ENCODE measurements at places on chromosomes 16 and 17.

- DNase-seq = no peak
Observed at GRCh38 chr17:63314761-63315160, 131.3 kb downstream of the CYB561 start.

- DNase-seq = no peak
Observed at GRCh38 chr16:54568906-54569807, 282.6 kb upstream of the IRX3 start.

- DNase-seq = no peak
Observed at GRCh38 chr17:28970879-28971278, 19.6 kb upstream of the PHF12 start.

- no peak for DNase-seq
Observed at GRCh38 chr17:39318636-39319035, 82.8 kb downstream of the FBXL20 start.

GRCh38 chr17:17994271-17995069 is 21.8 kb downstream of the DRC3 start:
- peak; percentile 12 for DNase-seq

GRCh38 chr17:19424934-19425868 is 14.2 kb downstream of the RNF112 start:
- DNase-seq = no peak

DNA sequence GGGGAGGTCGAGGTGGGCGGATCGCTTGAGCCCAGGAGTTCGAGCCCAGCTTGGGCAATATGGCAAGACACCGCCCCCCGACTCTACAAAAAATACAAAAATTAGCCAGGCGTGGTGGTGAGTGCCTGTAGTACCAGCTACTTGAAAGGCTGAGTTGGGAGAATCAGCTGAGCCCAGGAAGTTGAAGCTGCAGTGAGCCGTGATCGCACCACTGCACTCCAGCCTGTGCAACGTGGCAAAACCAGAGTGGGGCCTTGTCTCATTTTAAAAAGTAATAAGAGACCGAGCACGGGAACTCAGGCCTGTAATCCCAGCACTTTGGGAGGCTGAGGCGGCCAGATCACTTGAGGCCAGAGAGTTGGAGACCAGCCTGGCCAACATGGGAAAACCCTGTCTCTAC is 24.4 kb upstream of the ABCC1 start:
- no peak for DNase-seq

- no peak for DNase-seq
Observed at GRCh38 chr17:48152289-48152688, 44.7 kb downstream of the SNX11 start.

DNA sequence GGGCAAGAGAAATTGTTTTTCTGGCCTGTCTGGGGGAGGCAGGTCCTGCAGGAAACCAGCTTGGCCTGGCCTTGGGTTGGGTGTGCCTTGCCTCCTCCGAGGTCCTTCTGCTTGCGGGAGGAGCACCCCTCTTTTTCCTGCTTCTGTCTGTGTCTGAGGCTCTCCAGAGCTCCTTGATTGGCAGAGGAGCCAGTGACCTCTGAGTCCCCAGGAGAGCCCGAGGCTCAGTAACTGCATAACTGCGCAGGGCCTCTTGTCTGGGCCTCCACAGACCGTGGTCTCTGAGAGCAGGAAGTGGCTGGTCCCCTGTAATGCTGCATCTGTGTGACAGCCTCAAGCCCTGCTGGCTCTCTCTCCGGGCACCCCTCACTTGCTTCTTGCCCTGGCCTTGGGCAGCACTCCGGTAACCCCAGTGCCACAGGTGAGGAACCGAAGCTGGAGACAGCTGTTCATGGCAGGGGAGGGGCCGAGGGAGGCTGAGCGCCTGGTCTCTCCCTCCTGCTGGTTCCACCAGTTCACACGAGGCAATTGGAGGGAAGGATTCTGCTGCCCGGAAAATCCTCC is 1.6 kb downstream of the CAPN15 start:
- DNase-seq = peak; percentile 44

DNA sequence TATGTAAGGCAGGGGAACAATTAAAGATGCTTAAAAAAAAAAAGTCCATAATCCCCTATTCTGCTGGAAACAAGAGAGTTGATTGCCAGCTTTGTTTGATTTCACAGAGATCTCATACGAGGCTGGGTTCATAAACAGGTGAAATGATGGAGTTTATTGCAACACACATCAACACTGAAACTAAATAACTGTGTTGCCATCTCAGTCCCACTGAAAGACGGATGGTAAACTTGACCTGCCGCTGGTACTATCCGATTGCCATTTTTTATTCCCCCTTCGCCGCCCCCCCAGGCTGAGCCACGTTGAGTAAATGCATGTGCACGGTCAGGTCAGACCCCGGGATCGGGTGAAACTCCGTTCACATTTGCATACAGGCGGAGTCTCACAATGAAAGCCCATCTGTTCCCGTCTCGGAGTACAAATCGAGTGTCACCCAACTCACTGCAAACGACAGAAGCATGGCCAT is 119.2 kb downstream of the SKAP1 start:
- DNase-seq = no peak

GRCh38 chr17:26818736-26819135 is 475.2 kb upstream of the WSB1 start:
- no peak for DNase-seq

DNA sequence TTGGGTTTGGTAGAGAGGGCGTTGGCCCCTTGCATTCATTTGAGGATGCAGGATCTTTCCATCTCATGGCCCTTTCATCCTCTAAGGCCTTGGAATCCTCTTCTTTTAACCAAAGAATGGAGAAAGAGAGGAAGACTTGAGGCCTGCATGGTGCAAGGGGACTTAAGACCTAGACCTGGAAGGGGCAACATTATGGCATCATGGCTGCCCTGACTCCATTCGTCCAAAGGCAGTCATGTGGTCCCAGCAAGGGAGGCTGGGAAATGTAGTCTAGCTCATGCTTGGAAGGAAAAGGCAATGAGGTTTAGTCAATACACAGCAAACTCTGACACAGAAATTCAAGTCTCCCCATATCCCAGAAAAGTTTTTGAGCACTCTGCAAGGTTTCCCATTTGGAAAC is 30.7 kb upstream of the CDRT4 start:
- no peak for DNase-seq

- no peak for DNase-seq
Observed at GRCh38 chr17:2347805-2348685, 10.7 kb downstream of the SGSM2 start.

DNA sequence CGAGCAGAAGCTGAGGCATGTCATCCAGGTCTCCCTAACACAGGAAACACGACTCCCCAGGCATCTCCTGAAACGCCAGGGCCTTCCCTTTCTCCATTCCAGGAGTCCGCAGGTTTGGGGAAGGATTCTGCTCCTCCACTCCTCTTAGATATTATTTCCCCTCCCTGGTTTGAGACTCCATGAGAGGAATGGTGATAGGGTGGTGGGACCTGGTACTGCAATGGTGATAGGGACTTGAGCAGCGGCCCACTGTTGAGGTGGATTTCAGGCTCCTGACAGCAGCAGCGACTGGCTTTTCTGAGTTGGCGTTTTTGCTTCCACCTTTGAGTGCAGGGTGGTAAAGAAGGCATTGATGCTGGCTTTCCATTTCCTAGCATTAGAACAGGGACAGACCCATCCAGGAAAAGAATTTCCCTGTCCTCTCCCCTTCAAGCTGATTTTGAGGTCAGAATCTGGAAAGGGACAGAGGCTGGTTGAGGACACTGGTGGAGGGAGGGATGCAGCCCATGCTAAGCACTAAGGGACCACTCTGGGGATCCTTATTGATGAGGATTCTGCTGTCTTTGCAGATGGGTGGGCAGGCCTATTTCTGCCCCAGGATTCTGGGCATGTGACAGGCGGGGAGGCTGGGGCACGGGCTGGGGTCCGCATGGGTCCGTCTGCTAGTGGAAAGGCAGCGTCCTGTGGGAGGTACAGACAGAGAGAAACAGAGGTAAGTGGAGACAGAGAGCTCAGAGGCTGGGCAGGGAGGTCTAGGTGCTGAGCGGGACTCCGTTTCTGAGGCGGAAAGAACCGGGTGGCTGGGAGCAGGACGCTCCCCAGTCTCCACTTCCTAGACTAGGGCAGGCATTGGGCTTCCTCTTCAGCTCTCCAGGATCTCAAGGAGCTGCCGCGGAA is 1.3 kb upstream of the TBX4 start:
- no peak for DNase-seq

DNA sequence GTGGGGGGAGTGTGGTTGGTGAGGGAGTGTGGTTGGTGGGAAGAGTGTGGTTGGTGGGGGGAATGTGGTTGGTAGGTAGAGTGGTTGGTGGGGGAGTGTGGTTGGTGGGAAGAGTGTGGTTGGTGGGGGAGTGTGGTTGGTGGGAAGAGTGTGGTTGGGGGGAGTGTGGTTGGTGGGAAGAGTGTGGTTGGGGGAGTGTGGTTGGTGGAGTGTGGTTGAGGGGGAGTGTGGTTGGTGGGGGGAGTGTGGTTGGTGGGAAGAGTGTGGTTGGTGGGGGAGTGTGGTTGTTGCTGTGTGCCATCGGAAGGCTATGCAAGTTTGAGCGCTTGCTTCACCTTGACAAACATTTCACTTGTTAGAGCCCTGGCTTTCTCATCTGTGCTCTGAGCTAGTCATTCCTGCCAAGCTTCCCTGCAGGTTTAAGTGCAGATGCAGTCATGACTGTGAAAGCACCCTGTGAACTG is 20.1 kb downstream of the MINK1 start:
- DNase-seq = no peak

DNA sequence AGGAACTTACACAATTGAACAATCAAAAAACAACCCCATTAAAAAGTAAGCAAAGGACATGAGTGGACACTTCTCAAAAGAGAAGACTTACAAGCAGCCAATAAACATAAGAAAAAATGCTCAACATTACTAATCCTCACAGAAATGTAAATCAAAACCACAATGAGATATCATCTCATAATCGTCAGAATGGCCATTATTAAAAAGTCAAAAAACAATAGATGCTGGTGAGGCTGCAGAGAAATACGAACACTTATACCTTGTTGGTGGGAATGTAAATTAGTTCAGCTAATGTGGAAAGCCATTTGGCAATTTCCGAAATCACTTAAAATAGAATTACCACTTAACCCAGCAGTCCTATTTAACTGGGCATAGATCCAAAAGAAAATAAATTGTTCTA is 301.9 kb upstream of the KCNJ16 start:
- no peak for DNase-seq

DNA sequence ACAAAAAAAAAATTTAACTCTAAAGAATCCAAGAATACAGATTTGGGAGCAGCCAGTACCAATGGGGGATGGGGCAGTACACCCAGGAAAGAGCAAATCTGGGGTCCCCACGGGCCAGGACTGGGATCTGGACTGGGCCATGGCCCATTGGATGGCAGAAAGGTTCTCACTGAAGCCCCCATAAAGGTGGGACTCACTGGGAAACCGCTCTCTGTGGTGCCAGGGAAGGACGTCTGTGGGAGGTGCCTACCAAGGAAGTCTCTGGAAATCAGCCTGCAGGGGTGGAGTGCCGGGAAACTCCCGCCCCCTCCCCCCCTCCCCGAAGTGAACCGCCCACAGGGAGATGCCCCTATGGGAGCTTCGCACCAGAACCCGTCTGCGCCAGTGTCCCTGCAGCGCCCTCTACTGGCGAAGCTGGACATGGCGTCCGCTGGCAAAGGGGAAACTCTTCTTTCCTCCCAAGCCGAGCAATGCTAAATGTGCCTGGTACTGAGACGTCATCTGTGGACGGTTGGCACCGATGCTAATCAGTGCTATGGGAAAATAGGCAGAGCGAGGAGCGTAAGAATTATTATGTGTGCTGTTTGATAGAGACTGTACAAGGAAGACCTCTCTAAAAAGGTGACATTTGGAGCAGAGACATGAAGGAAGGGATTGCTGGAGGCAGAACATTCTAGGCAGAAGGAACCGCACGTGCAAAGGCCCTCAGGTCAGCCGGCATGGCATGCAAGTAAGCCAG is 671.1 kb downstream of the WWOX start:
- peak; percentile 69 for DNase-seq

- DNase-seq = no peak
Observed at GRCh38 chr17:79944251-79944812, 91.3 kb downstream of the TBC1D16 start.

DNA sequence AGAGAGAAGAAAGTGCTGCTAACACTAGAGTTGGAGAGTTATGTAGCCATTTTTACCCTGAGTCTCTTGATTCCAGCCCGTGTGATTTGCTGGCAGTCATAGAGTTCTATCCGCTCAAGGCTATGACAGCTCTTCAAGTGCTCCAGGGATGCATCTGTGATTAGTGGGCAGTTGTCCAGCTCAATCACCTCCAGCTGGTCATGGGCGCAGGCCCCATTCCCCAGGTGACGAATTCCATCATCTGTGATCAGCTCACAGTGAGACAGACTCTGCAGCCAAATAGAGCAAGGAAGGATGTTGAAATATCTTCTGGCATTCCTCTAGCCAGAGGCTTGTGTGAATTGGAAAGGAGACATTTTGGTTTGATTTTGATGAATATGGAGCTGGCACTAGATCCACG is 38.4 kb upstream of the STAC2 start:
- DNase-seq = no peak

DNA sequence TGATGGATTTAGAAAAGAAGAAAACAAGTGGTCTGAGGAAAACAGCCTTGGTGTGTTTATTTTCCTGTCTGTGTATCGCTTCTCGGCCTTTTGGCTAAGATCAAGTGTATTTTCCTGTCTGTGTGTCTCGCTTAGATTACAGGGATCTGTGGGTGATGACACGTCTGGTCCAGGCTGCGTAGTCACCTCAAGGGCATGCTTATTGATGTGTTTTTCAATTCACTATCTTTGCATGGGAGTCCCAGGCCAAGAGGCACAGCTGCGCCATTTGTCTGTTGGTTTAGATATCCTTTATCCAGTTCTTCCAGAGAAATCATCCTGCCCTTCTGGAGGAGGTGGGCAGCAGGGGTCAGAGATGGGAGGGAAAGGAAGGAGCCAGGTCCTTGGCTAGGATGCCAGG is 47.1 kb upstream of the STH start:
- no peak for DNase-seq

DNA sequence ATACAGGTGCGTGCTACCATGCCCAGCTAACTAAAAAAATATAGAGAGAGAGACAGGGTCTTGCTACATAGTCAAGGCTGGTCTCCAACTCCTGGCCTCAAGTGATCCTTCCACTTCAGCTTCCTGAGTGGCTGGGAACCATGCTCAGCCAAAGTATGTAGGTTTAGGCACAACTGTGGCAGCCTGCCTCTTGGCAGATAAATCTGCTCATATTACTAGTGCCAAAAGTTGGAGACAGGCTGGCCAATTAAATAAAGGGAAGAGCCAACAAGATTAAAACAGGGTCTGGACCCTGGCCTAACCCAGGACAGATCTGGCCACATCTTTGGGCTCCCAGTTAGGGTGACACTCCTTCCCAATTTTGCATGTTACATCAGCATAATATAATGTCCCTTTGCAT is 151.7 kb downstream of the CBLN1 start:
- DNase-seq = no peak

All from activated CD4-positive, alpha-beta T cell treated with anti-CD3 and anti-CD28 coated beads, Interleukin-2, amount 10 ng/mL, durations not matched to agents 7 days and 5 days (primary cell).